Posterior cingulate gyrus (tissue), 11 donors: ENCODE measurements at places on chromosomes 4 and X.

DNA sequence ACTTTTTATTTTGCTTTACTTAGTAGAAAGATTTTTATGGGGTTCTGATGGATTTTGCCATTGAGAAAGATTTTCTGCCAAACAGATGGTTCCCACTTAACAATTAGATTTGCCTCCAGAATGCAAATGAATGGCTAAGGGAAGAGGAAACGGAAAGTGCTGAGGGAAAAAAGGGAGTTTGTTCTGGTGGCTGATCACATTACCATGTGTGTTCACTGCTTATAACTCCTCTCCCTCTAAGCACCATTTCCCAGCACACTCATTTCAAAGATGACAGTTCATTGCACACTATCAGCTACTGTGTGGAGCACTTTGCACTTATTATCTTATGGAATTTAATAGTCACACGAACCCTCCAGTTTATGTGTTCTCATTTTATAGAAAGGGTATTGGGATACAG, 68.0 kb upstream of the GRID2 start:
- DNase-seq = no peak

GRCh38 chr4:175811228-175811627, 836 bp downstream of the GPM6A start:
- DNase-seq = no peak

DNA sequence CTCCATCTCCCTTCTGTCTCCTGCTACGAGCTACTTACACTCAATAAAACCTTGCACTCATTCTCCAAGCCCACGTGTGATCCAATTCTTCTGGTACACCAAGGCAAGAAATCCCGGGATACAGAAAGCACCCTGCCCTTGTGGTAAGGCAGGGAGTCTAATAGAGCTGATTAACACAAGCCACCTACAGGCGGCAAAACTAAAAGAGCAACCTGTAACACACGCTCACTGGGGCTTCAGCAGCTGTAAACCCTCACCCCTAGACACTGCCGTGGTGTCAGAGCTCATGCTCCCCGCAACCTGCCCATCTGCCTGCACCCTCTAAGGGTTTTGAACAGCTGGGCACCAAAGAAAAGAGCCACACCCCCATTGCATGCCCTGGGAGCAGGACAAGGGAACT, 755.4 kb upstream of the HTR2C start:
- no peak for DNase-seq

DNA sequence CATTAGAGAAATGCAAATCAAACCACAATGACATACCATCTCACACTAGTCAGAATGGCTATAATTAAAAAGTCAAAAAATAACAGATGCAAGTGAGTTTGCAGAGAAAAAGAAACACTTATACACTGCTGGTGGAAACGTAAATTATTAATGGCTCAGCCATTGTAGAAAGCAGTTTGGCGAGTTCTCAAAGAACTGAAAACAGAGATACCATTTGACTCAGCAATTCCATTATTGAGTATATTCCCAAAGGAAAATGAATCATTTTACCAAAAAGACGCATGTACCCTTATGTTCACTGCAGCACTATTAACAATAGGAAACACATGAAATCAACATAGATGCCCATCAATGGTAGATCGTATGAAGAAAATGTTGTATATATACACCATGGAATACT, 75.0 kb downstream of the NAA11 start:
- no peak for DNase-seq

- no peak for DNase-seq
Observed at GRCh38 chr4:96497621-96498020, 657.7 kb downstream of the PDHA2 start.
